ENCODE measurements at places on chromosomes 6 and 20.

DNA sequence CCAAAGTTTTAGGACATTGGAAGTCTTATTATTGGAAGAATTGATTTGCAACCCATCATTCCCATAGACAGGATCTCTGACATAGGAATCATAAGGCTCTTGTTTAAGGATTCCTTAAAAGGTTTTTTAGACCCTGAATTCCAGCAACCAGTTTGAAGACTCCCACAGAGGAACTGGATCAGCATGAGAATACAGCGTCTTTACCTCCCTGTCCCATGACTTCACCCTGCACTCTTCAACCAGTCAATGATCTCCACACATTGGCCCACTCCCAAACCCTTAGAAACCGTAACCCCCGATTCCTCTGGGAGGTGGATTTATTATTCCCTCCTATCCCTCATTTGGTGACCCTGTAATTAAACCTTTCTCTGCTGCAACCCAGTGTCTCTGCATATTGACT lies 150.7 kb upstream of the PLCB4 start:
- DNase-seq, result no peak
- no peaks in the 10 kb centered on the region for H3K36me3 ChIP-seq
- H3K27me3 ChIP-seq, result no peaks in the 10 kb centered on the region
- no peak overlapping the region for H3K27ac ChIP-seq
- no peaks in the 10 kb centered on the region for H3K4me1 ChIP-seq

DNA sequence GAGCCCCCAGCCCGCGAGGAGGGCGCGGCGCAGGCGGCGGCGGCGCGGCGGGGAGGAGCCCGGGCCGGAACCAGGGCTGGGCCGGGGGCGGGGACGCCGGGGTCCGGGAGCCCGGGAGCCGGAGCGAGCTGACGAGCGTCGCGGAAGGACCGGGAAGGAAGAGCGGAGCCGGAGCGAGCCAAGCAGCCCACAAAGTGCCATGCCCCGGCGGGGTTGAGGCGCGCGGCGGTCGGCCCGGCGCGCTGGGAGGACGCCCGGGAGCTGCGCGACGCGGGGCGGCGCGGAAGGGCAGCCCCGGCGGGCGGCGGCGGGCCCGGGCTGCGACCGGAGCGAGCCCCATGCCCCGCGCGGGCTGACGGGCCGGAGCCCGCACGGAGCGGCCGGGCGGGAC lies 289 bp downstream of the FOXP4 start:
- no peak overlapping the region for H3K27ac ChIP-seq
- no peaks in the 10 kb centered on the region for H3K36me3 ChIP-seq
- peaks cover 13% of the 10 kb centered on the region for H3K4me1 ChIP-seq

DNA sequence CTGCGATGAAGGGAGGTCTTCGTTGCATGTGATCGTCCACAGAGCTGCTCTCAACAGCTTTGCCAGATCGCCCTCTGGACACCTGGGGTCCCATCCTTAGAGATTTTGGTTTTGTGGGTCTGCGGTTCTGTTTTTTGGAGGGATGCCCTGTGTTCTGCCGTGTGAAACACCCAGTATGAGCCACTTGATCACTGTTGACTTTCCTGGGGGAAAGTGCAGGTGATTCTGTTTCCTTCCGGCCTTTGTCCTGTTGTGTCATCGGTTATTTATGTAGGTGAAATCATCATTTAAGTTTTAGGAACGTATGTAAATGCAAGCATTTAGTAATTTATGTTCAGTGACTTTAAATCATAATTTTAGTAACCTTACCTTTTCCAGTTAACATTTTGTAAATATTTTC lies 56.4 kb upstream of the SLC22A1 start:
- no peak overlapping the region for H3K27ac ChIP-seq
- DNase-seq, result no peak
- H3K27me3 ChIP-seq, result no peaks in the 10 kb centered on the region
- peaks cover 25% of the 10 kb centered on the region for H3K4me1 ChIP-seq
- peaks cover 73% of the 10 kb centered on the region for H3K36me3 ChIP-seq
- no peak overlapping the region for H3K4me3 ChIP-seq

DNA sequence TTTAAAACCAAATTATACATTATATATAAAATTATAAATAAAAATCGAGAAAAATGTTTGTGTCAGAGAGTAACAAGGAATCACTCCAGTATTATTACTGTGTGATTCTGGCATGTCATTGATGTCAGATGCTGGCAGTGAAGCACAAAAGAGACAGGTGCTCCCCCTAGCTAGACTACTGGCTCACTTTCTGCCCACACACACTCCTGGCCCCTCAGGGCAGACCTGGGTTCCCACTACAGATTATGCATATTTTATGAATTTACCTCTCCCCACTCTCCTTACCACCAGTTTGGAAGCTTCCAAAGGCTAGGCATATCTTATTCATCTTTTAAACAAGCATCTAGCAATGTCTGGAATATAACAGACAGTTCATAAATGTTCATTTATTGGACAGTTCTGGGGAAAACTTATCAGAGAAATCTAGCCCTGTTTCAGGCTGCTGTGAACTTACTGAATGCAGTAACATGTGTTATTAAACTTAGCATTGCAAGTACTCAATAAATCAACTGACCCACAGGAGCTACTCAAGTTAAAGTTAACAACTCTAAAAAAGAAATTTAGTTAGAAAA lies 12.8 kb downstream of the SNX3 start:
- H3K36me3 ChIP-seq, result peaks cover 5% of the 10 kb centered on the region
- no peak for DNase-seq
- no peaks in the 10 kb centered on the region for H3K27me3 ChIP-seq
- H3K4me1 ChIP-seq, result peaks cover 10% of the 10 kb centered on the region
